D721Med (cell line): ENCODE measurements at places on chromosomes 7 and 10.

DNA sequence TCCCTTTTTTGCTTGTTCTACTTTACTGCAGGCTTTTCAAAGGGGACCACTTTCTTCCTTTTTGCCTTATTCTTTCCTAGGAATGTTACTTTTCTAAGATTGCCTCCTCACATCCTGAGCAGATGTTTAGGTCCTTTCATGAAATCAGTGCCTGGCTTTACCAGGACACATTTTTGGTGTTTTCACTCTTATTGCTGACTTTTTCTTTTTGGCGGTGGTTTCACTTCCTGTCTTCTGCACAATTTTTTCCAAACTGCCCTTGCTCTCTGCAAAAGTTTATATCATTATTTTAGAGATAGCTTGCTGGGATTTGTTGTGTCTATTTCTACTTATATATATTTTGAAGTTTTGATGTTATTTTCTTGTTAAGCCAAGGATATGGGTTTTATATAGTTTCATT, 332.2 kb upstream of the MTPN start:
- DNase-seq: no peak

GRCh38 chr10:112969542-112969941, 19.5 kb downstream of the TCF7L2 start:
- no peak for DNase-seq

DNA sequence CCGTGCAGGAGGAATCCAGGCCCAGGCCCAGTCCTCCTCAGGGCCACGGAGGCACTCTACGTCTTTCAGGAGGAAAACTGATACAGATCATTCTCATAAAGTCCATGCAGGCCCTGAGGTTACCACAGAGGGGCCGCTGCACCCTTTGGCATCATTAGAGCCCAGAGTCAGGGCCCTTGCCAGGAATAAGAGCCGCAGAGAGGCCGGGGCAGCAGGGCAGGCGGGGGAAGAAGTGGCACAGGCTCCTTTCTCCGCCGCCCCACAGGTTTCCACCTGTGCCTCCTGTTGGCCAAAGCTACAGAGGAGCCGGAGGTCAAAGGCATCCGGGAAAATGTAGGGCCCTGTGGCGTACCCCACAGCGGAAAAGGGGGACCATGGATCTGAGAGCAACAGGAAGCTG, 366.6 kb upstream of the SHH start:
- DNase-seq: no peak

GRCh38 chr7:149558149-149558861, 60.7 kb upstream of the ZNF746 start:
- DNase-seq: no peak

- no peak for DNase-seq
These were observed 26.5 kb upstream of the ZNF107 start for GRCh38 chr7:64639267-64640001.

DNA sequence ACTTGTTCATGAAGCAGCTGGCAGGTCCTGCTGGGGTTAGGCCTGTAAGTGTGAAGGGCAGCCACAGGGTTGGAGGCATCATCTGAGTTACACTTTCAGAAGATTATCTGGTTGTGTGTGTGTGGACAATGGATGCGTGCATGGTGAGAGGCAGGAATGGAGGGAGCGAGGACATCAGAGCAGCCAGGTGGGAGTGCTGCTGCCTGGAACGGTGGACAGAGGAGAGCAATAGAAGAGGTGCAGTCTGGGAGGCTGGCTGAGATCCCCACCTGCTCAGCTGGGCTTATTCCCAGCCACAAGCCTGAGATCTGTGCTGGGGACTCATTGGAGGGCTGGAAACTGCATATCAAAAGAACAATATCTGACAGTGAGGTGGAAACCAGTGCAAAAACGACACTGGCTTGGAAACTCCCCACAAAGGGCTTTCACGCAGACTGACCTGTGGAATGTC, 17.9 kb downstream of the ZNF488 start:
- DNase-seq: no peak

- DNase-seq: no peak
These were observed 9.4 kb downstream of the PDK4 start for GRCh38 chr7:95586951-95587301.

DNA sequence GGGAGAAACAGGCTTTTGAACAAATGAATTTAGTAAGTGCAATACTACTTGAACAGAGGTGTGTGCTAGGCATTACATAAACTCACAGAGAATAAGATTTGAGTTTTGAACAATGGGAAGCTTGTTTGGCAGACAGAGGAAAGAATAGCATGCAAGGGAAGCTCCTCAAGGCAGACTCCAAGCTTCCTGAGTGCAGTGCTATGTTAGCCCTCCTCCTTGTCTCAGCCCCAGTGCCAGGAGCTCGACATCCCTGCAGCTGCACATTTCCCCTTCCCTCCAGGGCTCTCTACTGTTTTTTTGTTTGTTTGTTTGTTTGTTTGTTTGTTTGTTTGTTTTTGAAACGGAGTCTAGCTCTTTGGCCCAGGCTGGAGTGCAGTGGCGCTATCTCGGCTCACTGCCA, 237.5 kb downstream of the IPMK start:
- no peak for DNase-seq

DNA sequence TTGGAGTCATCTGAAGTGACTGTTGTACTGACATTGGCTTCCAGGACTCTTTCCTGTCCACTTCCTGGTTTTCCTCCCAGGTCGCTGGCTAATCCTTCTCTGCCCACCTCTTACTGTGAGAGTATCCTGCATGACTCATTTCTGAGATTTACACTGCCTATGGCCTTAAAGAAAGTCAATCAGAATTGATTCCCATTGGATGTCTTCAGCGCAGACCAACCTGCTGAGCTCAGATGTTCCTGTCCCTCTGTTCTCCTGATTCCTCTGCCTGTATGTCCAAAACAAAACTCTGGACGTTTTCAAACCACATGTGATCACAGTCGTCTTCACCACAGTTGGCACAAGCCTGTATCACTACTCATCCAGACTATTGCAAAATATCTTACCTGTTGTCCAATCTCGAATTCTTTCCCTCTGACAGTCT, 262.1 kb downstream of the CREB5 start:
- DNase-seq: no peak

- DNase-seq: no peak
These were observed 95.2 kb upstream of the EGR2 start for GRCh38 chr10:62911210-62911963.

- DNase-seq: no peak
These were observed 525.0 kb upstream of the SEMA3D start for GRCh38 chr7:85711894-85712293.

DNA sequence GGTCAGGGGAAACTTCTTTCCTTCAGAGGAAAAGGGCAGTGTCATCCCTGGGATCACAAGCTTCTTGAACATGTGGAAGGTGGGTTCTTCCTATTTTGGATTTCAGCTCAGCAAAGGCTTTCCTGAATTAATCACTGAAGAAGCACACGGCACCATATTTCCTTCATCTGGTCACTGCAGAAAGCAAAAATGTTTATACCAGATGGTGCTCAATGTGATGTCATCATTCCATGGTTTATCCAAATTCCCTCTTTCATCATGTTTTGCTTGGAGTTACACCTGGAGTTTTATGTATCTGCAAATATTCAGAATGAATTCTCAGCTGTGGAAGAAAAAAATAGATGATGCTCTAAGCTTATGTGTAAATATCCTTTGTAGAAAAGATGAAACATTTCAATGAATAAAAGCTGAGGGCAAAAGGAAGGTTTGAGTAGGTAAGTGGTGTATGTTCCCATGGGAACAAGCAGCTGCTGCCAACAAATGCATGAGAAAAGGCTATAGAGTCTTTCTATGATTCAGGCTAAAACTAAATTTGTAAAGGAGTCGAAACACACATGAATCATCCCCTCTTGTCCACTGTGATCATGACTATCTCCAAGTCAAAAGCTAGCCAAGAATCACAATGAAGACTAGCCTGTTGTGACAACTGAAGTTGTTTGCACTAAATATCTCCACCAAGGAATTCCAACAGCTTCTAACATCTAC, 26.9 kb upstream of the BPGM start:
- DNase-seq: no peak

GRCh38 chr7:54397836-54398612, 144.2 kb upstream of the VSTM2A start:
- no peak for DNase-seq

DNA sequence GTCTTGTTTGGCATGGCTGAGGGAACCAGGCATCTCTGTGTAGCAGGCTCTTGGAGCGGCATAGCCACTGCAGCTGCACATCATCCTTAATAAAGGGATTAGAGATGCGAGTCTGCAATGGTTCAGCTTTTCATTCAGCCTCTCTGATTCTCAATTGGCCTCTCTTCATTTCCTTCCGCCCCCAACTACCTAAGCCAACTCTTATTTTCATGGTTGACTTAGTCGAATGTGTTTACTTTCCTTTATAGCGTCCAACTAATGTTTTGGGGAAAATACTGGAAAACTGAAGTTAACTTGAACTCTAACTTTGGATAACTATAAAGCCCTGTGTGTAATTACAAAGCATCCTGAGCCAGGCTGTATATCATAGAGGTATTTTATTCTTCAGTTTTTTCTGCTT, 202.2 kb upstream of the KIAA1217 start:
- no peak for DNase-seq

DNA sequence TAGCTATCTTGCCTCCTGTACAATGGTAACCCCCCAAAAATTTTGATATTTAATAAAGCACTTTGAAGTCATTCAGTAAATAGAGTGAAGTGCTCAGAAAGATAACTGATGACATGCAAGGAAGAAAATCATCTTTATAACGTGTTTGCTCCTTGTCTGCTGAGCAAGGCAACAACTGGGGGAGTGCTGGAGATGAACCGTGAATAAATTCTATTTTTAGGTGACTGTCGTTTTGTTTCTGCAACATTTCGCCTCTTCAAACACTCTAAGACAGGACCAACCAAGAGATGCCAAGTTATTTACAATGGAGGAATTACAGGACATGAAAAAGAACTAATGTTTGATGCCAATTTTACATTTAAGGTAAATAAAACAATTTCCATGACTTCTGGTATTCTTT, 9.4 kb downstream of the AS3MT start:
- DNase-seq: no peak

DNA sequence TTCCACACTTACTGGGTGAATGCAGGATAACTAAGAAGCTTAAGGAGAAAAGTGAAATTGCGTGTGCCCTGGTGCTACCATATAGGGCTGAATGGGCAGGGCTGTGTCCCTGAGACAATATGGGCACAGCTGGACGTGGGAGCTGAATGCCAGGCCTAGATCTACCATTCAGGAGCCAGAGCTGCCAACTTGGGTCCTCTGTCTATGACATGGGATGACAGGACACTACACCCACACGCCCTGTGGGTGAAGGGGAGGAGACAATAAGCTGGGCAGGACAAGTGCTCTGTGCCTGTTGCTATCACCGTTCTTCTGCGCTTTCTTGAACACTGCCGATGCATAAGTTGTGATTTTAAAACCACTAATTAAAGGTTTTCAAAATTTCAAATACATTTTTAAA, 293.9 kb downstream of the TNS3 start:
- DNase-seq: no peak

DNA sequence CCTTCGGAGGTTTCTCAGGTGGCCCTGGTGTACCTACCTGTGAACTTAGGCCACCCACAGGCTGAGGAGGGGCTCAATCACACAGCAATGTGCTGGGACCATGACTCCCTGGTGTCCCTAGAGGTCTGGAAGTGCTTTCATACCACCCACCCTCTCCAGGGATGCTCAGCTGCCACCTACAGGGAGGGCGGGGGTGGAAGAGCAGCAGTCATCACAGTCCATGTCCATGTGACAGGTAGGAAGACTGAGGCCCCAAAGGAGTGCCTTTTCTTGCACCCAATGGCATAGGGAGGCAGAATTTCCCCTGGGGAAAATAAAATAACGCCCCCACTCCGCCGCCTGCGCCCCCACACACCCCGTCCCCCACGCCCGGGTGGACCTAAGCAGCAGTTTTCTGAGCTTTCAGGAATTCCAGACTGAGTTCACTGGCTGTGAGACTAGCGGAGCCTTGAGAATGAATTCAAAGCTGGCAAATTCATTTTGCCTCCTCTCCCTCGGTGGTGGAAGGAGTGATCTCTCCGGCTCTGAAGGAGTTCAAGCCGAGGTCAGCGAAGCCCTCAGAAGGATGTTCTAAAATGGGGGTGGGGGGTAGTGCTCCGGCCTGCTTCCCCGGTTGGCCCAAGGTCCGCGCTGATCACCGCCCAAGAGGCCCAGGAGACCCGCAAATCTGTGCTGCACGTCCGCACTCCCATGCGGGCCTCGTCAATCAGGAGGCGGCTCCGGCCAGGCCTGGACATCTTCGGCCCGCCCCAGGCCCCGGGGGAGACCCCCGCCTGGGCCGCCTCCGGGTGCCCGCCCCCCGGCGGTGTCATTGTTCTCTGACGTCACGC, 2.1 kb upstream of the ZMIZ1 start:
- DNase-seq: peak; percentile 75

- no peak for DNase-seq
These were observed 250.0 kb downstream of the CDC14C start for GRCh38 chr7:49174396-49174795.

DNA sequence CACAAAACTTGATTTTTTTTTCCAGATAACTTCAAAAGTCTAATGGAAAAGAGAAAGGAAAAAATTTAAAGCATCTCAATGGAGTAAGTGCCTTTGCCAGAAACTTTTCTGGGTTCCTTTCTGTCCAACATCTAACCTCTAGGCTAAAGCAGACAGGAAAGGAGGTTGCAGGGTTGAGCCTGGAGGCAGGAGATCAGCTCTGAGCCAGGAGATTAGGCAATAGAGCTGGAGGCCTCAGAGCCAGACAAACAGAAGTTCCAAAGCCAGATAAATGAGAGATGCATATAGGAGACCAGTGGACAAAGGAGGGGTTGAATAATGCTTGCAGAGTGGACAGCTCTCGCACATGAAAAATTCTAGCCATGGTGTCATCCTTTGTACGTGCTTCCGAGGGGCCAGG, 42.9 kb downstream of the CHN2 start:
- DNase-seq: no peak

DNA sequence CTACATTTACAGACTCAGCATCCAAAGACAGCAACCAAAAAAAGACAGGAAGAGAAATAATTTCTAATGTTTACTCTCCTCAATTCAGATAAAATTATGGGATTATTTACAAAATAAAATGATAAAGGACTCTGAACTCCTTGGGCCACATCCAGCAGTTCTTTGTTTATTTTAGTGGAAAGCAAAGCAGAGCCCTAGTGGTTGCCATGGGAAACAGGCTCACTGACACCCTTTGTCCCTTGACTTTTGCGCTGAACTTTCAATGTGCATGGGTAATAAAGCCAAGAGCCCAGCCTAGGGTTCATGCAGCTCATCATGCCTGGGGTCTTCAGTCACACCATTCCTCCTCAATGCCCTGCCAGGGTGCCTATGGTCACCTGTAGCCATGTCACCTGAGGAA, 442.6 kb upstream of the IGFBP3 start:
- no peak for DNase-seq

DNA sequence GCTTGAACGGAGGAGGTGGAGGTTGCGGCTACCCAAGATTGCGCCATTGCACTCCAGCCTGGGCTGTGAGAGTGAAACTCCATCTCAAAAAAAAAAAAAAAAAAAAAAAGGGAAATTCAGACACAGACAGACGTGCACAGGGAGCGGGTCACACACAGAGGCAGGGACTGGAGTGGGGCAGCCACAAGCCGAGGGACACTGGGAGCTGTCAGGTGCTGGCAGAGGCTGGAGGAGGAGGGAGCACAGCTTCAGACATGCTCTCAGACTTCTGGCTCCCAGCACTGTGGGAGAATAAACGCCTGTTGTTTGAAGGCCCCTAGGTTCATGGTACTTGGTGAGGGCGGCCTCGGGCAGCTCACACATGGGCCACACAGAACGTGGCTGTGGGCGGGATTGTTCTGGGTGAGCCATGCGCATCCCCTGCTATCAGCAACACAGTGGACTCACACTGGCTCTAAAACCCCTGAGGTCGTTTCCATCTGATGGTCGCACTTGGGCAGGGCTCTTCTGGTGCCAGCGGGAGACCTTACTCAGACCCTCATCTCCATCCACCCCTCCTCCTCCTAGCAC, 375.9 kb downstream of the DNAJB6 start:
- no peak for DNase-seq

GRCh38 chr7:46680147-46680546, 759.1 kb upstream of the IGFBP3 start:
- DNase-seq: no peak
